ENCODE measurements at places on chromosomes 11 and 22.

DNA sequence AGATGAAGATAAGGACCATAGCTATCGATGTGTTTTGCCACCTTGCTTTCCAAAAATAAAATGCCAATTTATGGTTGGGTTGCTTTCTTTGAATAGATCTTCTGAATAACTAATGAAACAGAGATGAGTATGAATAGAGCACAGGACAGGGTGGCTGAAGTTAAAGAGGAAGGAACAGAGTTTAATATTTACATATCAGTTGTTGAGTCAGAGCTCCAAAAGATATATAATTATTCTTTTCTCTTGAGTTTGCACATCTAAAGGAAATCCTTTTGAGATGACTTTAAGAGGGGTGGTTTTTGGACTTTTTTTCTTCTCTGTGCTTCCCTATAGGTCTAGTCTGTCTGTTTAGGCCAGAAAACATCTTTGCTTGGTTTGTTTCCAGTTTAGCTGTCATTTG, 115.2 kb downstream of the DDX10 start:
- DNase-seq: peak; percentile 5

DNA sequence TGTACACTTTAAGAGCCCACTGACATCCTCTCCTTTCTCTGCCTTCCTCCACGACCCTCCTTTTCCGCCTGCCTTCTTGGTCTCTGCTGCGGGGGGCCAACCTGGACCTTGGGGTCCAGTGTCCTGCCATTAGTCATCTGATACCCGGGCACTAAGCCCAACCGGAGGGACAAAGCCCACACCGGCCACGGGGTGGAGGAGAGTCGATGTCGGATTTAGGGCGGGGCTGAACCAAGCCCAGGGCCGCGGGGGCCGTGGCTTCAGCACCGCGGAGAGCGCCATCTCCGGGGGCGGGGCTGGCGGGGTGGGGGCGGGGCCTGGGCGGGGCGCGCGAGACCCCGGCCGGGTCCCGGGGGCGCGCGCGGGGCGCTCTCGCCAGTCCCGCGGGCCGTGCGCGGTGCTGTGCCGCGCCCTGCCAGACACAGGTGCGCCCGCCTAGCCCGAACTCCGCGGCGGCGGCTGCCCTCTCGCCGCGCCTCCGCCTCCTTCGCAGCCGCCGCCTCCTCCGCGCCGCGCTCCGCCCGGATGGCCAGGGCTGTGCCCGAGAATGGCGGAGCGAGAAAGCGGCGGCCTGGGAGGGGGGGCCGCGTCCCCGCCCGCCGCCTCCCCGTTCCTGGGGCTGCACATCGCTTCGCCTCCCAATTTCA, at the start of gene MAPK8IP1:
MAPK8IP1 (plus strand) TSS at position 378 of the 647 bp plus-strand sequence; CDS start at position 548, 170 bp downstream.
- peak; percentile 65 for DNase-seq

DNA sequence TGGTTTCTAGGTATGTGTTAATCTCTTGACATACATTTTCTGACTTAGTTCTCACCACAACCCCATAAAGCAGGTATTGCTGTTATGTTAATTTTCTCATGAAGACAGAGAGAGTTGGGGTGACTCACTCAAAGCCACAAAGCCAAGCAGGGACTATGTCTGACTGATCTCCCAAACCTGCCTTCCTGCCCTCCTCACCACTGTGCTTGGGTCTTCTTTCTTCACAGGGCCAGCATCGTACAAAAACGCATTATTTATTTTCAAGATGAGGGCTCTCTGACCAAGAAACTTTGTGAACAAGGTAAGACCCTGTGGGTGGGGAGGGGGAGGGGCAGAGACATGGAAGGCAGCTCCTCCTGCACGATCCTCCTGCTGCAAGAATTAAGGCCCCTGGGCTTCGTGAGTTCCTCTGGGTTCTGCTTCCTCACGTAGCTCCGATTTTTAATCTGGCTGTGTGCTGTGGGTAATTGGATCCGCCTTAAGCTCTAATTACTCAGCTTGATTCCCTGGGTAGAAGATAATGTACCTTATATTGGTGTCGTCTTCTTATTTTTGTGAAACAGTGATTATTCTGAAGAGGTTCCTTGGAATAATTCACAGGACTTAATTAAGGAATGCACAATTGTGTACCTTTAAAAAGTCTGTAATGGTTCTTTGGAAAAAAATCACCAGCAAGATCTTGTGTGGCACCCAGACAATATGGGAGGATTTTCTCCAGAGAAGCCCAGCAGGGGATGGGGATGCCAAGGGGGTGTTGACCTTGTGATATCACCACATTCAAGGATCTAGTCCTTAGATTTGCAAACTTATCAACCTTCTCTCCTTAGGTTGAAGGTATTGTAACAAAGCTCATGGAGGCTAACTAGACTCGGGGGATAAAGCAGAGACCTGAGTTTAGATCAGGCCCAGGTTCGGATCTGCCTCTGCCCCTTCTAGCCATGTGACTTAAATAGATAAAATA, 112.9 kb downstream of the SPON1 start:
- DNase-seq: no peak

- no peak for DNase-seq
Measured at GRCh38 chr22:45324311-45324711, 14.6 kb downstream of the FAM118A start.

All from NAMALWA (cell line).